NCI-H2171 treated with DMSO at 0.1 percent for 48 hours (cell line): ENCODE measurements at places on chromosomes 7 and 10.

DNA sequence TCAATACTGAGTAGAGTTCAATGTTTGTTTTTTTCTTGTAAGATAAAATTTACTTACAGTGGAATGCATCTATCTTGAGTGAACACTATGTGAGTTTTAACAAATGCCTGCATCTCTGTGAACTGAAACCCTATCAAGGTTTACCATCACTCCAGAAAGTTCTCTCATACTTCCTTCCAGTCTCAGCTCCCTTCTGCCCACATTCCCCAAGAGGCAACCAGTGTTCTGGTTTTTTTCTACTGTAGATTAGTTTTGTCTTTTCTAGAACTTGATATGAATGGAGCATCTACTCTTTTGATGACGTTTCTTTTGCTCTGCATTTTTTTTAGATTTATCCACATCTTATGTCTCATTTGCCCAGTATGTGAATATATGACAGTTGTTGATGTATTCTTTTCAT is 17.1 kb downstream of the WIPI2 start:
- DNase-seq = no peak

GRCh38 chr7:117090791-117091190 is 137.5 kb downstream of the ST7 start:
- peak; percentile 86 for DNase-seq

GRCh38 chr7:93569189-93569588 is 5.3 kb downstream of the CALCR start:
- DNase-seq = no peak

DNA sequence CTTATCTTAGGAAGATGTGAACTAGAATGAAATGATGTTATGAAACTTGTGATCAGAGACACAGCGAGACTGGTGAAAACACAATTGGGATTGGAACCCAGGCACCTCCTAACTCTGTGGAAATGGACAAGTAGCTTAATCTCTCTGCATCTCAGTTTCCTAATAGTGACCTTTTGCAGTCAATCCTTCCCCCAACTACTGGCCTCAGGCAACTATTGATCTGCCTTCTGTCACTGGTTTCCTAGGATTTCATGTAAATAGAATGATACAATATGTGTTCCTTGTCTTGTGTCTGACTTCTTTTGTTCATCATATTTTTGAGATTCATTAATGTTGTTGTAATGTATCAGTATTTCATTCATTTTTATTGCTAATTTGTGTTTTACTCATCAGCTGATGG is 341.7 kb downstream of the REEP3 start:
- DNase-seq = no peak

- DNase-seq = no peak
Observed at GRCh38 chr10:87928996-87929395, 65.6 kb downstream of the PTEN start.

DNA sequence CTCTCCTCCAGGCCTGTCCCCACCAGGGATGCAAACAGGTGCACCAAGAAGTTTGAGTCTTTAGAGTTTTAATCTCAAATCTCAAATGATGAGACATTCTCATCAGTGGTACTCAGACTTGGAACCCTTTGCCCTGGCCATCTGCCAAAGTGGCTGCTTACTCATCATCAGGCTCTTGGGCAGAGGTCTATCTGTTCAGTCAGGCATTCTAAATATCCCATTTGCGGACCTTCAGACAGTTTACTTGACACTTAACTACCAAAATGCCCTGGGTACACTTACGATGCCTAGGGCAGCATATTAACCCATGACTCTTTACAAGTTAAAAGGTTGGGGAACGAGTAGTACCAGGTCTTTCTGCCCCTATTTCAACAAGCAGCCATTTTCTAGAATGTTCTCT is 61.2 kb upstream of the YAE1 start:
- no peak for DNase-seq

GRCh38 chr10:71424496-71425194 is 27.9 kb downstream of the CDH23 start:
- DNase-seq = no peak

DNA sequence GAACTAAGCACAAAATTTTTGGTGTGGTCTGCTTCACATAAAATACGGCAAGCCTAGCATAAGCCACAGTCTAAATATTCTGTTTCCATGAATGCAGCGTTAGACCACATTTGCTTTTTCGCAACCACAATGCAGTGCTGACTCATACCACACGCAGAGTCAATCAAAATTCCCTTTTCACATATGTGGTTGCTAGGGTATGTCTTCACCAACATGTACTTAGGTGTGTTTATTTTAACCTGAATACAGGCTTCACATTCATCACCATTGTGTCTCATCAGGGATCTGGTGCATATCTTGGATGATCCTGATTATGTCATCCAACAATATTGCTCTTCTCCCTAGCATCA is 90.8 kb downstream of the CHN2 start:
- DNase-seq = no peak

DNA sequence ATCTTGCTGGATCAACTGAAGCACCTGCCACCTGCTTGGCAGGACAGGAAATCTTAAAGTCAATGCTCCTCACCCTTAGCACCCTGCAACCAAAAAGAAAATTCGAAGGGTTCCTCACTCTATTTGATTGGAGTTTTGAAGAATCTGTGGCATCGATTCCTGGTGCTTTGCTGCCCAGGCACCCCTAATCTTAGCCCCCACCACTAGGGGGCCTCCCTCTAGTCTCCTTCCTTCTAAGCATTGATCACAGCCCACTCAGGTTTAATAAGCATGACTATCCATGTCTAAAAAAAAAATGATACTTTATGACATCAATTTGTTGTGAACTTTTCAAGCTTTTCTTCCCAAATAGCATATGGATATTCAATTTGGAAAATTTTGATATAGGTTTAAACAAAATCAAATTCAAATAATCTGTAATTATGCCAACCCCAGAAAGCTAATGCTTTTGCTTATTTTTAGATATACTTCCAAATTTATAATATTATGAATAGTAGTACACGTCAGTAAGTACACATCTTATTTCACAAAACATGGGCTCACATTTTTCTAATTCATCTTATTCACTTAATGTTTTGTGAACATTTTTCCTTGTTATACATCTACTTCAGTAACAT is 45.3 kb downstream of the NRG3 start:
- no peak for DNase-seq

DNA sequence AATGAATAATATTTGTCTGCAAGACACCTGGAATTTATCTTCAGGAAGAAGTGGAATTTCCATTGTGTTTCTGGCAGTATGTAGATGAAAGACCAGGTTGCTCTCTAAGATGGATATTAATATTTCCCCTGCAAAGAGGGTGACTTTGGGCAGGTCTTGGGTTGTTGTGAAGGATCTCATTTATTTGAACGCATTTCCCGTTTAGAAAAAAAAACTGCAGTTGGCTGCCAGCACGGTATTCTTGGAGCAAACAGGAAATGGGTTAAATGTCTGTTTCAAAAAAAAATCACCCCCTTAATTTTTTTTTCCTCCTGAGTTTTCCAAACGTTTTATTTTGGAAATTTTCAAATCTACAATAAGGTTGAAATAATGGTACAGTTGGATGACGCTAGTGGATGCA is 11.5 kb downstream of the EIF4H start:
- DNase-seq = no peak

GRCh38 chr10:101140084-101140949 is 9.2 kb downstream of the TLX1 start:
- no peak for DNase-seq
